Stimulated activated CD8-positive, alpha-beta memory T cell treated with anti-CD3 and anti-CD28 coated beads, Interleukin-4, amount 100 ng/mL, for 24 hours (primary cell): ENCODE measurements at places on chromosomes 1 and 21.
A peak's percentile ranks its signal among the peaks of the same experiment; 100 is the strongest.

GRCh38 chr1:200909071-200909470 is 14.4 kb downstream of the INAVA start:
- no peak for DNase-seq

- no peak for DNase-seq
These were observed 13.2 kb upstream of the SLC41A1 start for GRCh38 chr1:205826016-205826806.

- no peak for DNase-seq
These were observed 708.4 kb downstream of the KCNT2 start for GRCh38 chr1:195899762-195900352.

DNA sequence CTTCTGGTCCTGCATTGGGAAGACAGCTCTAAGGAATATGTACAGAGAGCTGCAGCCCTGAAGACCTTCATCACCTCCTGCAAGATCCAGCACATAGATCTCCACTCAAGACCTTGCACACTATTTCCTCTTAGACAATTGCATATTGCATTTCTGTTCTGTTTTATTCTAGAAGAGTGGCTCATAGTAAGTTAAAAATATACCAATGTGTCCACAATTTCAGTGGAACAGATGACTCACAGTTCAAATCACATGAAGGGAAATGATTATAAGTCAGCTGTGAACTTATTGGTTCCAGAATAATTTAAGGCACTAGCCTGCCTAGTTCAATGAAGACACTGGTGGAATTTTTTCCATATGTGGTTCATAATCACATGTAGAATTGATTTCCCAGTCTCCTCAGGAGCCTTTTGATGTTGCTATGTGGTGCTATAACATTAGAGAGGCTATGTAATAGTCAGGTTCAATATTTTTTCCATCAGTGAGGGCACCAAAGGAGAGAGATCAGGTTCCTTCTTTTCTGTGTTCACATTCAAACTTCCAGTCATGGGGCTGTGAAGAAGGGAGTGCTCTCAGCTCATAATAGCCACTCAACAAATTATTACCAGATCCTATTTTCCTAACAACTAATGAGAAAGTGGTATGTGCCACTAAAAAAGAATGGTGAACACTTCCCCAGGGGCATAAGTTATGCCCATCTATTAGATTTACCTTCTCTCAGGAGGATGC is 9.8 kb upstream of the AK5 start:
- no peak for DNase-seq

DNA sequence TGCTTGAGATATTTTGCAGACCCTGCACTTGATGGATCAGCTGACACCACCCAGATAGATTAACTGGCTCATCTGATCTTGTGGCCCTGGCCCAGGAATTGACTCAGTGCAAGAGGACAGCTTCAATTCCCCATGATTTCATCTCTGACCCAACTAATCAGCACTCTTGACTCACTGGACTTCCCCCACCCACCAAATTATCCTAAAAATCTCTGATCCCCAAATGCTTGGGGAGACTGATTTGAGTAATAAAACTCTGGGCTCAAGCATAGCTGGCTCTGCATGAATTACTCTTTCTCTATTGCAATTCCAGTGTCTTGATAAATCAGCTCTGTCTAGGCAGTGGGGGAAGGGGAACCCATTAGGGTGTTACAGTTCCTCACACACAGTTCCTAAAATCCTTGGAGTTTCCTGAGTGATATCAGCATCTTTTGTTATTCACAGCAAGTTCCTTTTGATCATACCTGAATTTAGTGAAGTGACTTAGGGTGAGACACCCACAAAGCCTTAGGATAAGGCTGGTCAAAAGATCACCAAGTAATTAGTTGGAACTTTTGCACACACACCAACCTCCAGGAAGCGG is 104.2 kb downstream of the COP1 start:
- no peak for DNase-seq

DNA sequence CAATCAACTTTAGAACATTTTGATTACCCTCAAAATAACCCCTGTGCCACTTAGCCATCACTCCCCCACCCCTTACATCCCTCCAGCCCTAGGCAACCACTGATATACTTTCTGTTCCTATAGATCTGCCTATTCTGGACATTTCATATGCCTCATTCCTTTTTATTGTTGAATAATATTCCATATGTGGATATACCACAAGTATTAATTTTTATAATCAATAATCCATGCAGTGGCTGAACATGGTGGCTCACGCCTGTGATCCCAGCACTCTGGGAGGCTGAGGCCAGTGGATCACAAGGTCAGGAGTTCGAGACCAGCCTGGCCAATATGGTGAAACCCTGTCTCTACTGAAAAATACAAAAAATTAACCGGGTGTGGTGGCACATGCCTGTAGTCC is 20.1 kb upstream of the MED18 start:
- no peak for DNase-seq

DNA sequence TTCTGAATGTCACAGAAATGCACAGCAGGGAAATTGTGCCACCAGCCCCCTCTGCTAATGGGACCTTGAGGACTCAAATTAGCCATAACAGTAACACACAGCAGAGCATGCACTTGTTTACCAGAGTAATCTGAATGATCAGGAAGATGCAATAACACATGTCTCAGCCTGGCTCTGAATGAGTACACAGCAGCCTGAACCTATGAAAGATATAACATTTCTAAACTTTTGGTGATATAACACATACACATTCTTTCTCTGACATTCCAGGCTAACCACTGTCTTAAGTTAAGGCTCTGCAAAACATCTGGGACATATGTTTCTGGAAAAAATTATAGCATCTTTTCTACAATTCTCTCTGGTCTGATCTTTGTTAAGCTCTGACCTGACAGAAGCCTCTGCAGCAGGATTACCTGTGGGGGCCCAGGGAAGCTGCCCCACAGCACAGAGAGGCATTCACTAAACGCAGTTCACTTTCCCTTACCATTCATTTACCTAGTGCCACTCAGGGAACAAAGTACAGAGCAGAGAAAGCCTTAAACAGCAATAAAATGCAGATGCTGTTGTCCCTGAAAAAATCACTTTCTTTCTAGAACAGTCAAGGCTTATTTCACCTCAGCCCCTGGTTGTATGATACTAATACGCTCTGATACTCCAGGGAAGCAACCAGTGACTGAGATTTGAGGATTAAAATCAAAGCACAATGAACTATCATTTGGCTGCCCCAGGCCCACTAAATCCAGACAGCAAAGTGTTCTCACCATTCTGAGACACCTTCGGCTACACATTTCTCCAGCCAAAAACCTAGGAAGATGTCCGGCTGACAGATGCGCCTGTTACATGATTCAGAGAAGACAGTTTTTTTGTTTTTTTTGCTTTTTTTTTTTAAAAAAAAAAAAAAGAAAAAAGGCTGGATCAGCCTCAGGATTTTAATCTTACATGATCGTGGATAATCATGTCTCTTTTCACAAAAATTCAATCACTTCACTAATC is 54.0 kb upstream of the CNN3 start:
- DNase-seq: no peak

DNA sequence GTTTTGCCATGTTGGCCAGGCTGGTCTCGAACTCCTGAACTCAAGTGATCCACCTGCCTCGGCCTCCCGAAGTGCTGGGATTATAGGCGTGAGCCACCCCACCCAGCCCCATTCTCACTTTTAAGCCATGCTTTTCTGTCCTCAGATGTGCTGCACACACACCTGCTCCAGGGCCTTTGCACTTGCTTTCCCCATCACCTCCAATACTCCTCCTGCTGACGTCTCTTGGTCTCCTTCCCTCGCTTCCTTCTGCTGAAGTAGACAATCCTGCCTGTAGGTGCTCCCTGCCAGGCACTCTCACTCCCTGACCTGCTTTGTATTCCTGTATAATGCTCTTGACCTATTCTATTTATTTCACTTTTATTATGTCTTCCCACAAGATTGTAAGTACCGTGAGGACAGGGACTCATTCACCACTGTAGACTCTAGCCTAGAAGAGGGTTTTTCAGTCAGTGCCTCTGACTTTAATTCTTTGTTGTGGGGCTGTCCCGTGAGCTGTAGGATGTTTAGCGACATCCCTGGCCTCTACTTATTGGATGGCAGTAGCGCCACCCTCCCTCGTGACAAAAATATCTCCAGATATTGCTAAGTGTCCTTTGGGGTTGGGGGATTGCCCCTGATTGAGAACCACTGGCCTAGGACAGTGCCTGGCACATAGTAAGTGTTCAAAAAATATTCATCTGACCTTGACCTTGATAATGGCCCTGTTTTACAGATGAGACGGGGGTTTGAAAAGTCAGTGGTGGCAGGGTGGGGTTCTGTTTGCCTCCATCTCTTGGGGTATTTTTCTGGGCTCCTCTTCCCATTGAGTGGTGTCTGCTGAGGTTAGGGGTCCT is 4.6 kb downstream of the TNFRSF1B start:
- DNase-seq: no peak

GRCh38 chr1:242428399-242429190 is 95.9 kb downstream of the PLD5 start:
- DNase-seq: no peak

DNA sequence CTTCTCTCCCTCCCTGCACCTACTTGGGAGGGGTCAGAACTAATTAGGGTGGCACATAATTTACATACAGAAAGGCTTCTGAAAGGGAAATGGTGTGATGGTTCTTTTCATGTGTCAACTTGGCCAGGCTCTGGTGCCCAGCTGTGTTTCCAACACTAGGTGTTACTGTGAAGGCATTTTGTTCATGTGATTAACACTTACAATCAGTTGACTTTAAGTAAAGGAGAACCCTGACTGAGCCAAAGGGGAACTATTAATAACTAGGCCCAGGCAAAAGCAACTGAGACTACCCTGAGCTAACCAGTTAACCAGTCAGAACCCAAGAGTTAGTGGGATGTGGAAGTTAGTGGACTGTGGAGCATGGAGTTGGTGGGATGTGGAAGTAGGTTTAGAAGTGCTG is 114.9 kb downstream of the SEC16B start:
- DNase-seq: no peak

- no peak for DNase-seq
These were observed 7.4 kb downstream of the GBP4 start for GRCh38 chr1:89191314-89191713.

DNA sequence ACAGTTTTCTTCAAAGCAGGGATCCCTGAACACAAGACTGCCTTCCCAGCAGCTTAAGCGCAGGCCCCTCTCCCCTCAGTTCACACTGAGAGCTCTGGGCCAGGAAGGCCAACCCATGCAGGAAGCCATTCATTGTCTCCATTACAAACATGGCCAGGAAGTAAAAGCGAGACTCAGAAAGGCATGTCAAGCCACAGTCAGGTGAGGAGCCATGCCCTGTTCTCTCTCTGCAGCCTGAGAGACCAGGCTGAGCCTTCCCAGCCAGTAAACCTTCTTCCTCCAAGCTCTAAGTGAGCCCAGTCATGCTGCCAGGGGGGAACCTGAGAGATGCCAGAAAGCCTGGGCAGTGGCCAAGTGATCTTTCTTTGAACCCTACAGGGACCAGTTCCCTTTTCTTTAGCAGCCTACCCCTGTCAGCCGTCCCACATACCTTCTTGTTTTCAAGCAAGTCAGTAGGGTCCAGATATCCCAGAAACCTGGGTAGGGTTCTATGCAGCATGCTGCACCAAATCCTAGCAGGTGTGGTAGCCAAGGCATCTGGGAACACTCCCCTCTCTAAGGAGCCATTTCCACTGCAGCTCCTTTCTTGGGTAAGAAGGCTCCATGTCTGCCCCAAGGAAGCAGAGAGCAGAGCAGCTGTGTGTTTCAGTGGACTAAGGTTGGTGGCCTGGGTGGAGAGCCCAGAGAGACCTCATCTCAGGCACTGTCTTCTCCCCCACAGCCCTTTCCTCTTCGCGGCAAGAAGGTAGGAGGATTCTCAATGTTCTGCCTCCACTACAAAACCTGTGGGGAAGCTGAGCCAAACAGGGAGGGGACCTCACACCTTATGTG is 977 bp downstream of the TRAF3IP3 start:
- DNase-seq: no peak

DNA sequence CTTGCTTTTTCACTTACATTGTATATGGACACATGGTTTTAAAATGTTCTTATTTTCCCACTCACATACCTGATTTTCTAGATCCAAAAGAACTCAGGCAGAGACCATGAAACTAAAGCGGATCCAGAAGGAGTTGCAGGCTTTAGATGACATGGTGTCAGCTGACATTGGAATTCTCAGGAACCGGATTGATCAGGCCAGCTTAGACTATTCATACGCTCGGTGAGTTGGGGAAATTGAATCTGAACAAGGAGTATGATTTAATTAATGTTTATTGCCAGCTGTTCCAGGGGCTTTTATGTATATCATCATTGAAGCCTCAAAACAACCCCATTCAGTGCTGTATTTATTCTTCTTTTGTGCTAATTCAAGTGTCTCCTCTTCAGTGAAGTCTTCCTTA is 12.7 kb downstream of the GORAB start:
- no peak for DNase-seq

- no peak for DNase-seq
These were observed 11.3 kb upstream of the MAB21L3 start for GRCh38 chr1:116099919-116100318.

GRCh38 chr1:100627054-100627716 is 89.2 kb downstream of the GPR88 start:
- DNase-seq: no peak

DNA sequence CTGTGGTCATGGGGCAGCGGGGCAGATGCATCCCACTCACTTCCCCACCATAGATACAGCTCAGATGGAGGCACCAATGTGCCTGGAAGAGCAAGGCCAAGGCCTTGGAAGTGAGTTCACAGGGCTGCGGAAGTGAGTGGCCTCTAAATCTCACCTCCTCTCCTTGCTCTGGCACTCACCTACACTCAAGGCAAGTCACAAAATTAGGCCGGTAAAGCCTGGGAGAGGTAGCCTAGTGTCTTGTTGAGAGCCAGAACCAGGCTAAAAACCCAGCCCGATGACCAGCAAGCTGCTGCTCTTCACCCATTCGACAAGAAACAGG is 57.5 kb downstream of the SSBP3 start:
- DNase-seq: no peak

DNA sequence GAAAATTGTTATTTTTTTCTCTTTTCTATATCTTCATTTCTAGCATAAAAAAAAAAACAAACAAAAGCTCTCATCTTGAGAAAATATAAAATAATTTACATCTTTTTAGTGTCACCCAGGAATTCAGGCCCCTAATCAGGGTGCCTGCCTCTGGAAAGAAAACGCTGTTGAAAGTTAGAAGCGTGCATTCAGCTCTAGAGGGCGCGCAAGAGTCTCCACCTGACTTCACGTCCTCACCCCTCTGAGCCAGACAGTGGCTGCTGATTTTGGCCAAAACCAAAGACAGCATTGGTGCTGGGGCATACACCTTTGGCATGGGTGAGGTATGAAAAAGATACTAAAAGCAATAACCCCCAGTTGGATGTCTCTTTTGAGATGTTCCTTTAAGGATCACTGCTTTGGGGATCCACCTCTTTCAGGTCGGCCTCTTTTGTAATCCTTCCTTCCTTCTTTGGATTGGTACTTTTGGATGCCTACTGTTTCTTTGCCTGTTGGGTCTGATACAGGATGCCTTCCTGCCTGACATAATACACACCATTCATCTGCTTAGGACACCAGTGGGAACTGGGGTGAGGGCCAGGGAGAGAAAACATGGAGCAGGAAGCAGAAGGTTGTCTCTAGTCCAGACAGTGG is 77.6 kb upstream of the CHRM3 start:
- peak; percentile 5 for DNase-seq
